Activated T-helper 17 cell treated with anti-CD3 and anti-CD28 coated beads, Interleukin-2, amount 50 U/mL, for 72 hours (primary cell): ENCODE measurements at places on chromosomes 3 and 15.

GRCh38 chr15:92074646-92075045 lies 221.1 kb downstream of the SLCO3A1 start:
- ATAC-seq = no peak

DNA sequence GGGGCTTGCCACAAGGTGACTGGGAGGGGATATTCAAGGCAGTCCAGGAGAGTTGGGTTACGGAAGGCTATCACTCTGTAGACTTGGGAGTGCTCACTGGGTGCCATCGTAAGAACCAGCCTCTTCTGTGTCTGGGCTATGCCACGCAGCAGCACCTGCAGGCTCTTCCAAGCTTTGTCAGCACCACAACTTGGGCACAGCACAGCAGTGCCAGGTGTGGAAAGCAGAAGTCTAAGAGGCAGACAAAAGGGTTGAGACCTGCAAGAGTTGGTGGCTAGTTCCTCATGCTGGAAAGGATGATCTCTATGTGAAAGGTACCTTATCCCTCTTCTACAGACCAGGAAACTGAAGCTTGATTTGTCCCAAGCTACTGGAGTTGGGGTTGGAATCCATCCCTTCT lies 15.8 kb downstream of the CX3CR1 start:
- ATAC-seq = no peak

- no peak for ATAC-seq
Observed at GRCh38 chr3:50230794-50231125, 5.2 kb upstream of the GNAI2 start.

DNA sequence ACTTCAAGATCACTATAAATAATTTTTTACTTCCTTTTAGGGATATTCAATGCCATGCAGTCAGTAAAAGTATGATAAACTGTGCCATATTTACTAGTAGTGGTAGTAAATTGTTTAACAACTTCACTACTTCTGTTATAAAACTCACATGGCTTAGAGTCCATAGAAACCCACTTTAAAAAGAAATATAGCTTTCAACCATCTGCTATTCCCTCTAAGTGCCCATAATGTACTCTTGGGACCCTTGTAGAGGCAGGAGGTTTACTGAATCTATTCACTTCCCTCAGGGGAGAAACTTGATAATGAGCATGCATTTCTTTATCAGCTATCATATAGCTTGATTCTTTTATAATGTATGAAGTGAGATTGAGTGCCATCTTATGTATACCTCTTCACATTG lies 1448.4 kb upstream of the ALCAM start:
- no peak for ATAC-seq

- ATAC-seq = no peak
Observed at GRCh38 chr15:100820528-100820927, 59.1 kb upstream of the ALDH1A3 start.

- no peak for ATAC-seq
Observed at GRCh38 chr15:39855400-39855799, 64.7 kb downstream of the GPR176 start.

- no peak for ATAC-seq
Observed at GRCh38 chr15:74226761-74227540, 9.2 kb upstream of the CCDC33 start.

DNA sequence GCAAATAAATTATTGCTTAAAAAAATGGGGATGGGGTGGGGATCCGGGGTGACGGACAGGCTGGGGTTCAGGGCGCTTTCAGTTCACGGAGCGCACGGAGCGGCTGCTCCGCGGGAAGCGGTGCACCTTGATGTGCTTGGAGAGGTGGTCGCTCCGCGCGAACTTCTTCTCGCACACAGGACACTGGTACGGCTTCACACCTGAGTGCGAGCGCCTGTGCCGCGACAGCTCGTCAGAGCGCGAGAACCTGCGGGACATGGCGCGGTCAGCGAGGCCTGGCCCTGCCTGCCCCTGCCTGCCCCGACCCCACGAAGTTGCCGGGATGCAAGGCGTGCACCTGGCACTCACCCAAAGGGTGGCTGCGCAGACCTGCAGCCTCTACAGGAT lies 13.6 kb downstream of the KLF15 start:
- ATAC-seq = no peak

- peak; percentile 75 for ATAC-seq
Observed at GRCh38 chr3:112463250-112463649, 36.0 kb downstream of the BTLA start.

DNA sequence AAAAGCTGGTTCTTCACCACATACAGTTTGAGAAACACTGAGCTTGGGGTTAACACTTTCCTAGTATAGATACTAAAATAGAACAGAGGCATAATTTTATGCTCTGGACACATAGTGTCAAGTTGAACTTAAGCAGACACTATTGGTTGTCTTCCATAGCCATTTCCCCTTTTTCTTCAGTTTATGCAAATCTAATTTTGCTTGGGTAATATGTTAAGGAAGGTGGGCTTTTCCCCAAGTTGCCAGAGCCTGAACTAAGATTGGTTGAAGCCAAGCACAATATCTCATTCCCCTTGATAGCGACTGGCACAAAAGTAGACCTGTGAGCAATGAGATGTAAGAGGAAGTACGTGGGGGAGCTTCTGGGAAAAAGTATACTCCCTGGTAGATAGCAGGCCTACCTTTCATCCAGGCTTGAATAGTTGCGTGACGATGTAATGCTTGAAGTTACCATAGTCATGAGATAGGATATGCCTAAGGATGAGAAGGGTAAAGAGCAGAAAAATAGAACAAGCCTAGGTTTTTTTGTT lies 4.5 kb upstream of the POPDC2 start:
- ATAC-seq = no peak

- ATAC-seq = no peak
Observed at GRCh38 chr3:127067116-127067910, 84.4 kb downstream of the PLXNA1 start.

DNA sequence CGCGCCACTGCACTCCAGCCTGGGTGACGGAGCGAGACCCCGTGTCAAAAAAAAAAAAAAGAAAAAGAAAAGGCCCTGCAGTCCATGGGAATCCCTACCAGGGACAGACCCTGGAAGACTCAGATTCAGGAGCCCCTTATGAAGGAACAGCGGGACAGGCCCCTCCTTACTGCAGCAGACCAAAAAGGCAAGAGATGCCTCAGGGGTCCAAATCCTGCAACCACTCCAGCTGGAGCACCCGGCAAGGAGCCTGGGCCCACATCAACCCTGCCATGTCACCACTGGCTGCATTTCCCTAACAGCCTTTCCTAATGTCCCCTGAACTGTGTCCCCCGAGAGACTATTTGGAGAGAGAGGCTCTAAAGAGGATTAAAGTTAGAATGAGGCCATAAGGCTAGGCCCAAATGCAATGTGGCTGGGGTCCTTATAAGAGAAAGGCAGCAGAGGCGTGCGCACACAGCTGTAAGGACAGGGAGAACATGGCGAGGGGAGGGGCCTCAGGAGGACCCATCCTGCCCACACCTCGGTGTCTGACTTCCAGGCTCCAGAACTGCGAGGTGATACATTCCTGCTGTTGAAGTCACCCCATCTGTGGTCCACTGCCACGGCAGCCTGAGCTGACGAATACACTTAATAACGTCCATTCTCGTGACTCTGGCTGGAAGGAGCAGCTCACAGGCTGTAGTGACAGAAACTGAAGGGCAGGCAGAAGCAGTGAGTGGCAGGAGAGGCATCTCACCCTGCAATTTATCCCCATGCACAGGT lies 78.1 kb downstream of the ATP10A start:
- ATAC-seq = no peak

DNA sequence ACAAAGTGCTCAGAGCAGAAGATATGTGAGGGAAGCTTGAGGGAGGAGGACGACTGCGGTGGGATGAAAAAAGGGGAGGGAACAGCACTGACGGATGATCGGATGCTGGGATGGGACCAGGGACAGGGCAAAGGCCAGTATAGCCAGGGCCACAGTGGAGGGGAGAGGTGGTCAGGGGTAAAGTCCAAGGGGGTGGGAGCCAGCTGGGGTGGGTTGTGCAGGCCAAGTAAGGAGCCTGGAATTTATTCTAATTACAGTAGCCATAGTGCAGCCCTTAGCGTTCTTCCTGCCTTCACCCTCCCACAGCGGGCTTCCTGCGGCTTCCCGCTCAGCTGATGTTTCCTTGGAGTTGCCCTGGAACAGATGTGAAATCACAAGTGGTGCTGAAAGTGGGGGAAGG lies 7.6 kb upstream of the APEH start:
- ATAC-seq = no peak

DNA sequence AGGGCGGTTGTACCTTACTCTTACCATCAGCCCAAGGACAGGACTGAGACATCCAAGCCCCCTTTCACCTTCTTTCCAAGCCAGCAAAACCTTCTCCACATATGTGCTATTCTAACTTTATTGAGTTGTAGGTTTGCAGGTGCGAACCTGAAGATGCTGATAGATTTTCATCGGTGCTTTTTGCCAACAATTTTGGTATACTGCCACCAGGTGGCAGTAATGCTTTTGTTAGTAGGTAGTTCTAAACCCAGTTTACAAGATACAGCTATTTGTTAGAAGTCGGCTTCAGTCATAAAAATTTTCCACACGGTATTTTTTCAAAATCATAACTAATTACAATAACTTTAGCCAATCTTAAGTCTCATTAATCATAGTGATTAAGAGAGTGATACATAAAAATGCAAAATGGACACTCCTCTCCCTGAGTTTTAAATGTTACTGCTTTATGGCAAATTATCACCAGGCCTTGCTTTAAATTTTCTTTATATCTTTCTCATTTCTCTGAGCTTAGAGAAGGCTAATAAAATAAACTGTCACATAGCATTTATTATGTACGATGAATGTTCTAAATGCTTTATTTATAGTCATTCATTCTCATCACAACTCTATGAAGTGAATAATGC lies 636 bp downstream of the TBC1D21 start:
- peak; percentile 38 for ATAC-seq

- ATAC-seq = no peak
Observed at GRCh38 chr15:82021992-82022391, 23.8 kb downstream of the MEX3B start.

GRCh38 chr15:88324741-88325065 lies 68.2 kb upstream of the NTRK3 start:
- no peak for ATAC-seq

DNA sequence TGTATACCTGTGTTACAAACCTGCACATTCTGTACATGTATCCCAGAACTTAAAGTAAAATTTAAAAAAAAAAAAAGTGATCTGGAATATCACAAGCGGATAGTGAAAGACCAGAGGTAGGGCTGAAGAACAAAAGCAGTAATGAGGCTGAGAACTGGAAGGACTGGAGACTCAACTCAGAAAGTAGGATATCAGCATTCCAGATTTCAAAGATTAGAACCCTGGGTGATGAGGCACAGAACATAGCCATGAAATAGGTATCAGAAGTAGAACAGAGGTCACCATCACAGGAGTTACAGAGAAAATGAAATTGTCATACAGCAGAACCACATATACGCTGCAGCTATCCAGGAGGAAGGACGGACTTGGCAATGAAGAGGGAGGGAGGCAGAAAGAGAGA lies 56.1 kb downstream of the ACAP2 start:
- ATAC-seq = no peak

DNA sequence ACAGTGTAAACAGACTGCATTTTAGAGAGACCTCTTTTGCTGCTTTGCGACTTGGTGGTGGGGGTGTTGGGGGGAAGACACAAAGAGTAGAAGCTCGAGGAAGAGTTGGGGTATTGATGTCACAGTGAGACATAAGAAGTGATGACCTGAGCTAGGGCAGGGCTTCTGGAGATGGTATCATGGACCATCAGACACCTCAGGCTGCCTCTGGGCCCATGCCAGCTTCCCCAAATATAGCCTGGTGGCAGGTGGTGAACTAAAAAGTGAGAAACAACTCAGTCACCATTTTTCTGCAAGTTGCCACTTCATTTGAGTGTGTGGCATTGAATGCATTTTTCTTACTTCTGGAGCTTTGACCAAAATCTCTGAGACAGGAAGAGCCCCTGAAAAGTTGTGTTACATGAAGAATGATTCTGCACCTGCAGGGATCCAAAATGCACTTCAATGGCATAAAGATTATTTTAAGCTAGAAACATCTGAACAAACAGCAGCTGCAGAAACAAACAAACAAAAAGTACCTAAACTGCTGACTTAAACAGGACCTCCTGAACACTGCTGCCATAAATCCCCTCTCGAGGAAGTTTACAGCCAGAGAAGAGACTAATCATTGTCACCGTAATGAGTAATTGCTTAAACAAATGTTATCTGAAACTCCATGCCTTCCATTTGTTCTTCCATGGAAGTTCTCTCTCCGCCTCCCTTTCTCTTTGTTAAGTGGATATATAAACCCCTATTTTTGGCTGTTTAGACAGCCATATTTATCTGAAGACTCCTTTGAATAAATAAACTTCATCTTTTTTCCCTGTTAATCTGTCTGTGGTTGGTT lies 15.2 kb upstream of the XIRP1 start:
- no peak for ATAC-seq

DNA sequence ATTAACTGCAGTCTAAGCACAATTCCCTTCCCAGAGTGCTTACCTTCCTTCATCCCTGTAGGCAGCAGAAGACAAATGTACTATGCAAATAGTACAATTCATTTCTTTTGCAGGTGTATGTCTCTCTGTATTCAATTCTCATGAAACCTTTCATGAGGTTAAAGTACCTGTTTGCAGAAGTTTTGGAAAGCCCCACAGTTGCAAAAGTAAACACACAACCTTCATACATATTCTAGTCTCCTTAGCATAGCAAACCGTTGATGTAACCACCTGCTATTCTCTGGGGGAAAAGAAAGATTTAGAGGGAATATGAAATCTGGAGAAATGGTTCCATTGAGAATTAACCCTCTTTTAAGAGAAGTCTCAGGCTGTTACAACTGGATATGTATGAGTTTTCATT lies 200.3 kb upstream of the SUCLG2 start:
- ATAC-seq = no peak

GRCh38 chr15:58434334-58434875 lies 2.6 kb downstream of the LIPC start:
- ATAC-seq = no peak

DNA sequence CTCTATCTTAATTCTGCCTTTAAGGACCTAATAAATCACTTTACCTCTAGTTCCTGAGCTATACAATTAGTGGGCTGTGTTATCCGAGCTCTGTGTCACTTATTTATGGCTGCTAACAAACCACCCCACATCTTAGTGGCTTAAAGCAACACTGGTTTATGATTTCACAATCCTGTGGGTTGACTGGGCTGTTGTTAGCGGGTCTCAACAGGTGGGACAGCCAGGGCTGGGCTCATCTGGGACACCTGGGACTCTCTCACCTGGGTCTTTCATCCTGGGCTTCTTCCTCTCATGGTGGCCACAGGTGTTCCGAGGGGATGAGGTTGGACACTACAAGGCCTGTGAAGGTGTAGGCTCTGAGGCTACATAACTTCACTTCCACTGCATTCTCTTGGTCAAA lies 35.8 kb upstream of the CHST2 start:
- no peak for ATAC-seq

DNA sequence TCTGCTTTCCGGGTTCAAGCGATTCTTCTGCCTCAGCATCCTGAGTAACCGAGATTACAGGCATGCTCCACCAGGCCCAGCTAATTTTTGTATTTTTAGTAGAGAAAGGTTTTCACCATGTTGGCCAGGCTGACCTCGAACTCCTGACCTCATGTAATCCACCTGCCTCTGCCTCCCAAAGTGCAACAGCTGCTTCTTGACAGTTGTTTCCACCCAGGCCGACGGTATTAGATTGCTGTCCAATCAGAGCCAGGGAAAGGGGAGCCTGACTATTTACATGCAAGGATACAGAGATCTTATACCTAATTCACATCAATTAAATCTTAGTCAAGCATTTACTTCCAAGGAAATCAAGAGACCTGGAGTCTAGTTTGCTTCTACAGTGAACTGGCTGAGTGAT lies 4.0 kb upstream of the CAPN3 start:
- no peak for ATAC-seq
